ENCODE measurements at places on chromosomes 13 and 19.

- peak; percentile 71 for DNase-seq
Observed at GRCh38 chr19:13784731-13785452, 10.4 kb upstream of the ZSWIM4 start.

- DNase-seq: no peak
Observed at GRCh38 chr13:45809801-45810394, 41.7 kb downstream of the SIAH3 start.

DNA sequence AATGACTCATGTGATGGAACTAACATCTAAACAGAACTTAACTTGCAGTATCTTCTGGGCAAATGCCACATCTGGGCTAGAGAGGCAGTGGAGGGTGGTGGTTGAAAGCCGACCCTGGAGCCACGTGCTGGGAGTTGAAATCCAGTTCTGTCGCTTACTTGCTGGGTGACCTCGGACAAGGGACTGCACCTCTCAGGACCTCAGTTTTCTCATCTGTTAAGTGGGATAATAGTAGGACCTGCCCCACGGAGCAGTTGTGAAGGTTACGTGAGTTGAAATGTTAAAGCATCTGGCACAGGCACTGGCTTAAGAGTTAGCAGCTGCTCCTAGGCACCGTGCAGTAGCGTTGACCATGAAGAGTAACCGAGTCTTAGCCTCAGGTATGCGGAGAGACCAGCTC lies 76.1 kb downstream of the SIPA1L3 start:
- DNase-seq: no peak

GRCh38 chr13:48233889-48234488 lies 983 bp downstream of the ITM2B start:
- DNase-seq: peak; percentile 82

DNA sequence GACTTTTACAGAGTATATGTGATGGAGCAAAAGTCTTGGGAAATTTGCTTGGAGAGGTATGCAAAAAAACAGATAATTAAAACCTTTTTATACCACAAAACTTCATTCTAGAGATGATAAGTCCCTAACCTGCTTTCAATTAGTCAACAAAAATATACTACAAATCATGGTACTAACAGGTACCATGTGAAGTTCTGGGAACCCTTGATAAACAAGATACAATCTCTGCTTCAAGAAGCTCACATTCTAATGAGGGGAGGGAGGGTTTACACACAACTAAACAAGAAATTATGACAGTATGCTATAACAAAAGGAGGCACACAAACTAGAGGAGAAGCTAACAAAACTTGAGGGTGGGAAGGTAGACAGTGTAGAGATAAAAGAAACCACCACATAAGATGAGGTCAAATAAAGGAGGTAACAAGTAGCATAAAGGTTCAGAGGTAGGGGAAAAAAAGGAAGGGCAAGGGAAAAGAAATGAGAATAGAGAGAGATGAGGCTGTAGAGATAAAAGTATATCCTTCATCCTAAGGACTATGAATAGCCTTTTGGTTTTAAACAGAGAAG lies 91.4 kb downstream of the MYCBP2 start:
- no peak for DNase-seq

DNA sequence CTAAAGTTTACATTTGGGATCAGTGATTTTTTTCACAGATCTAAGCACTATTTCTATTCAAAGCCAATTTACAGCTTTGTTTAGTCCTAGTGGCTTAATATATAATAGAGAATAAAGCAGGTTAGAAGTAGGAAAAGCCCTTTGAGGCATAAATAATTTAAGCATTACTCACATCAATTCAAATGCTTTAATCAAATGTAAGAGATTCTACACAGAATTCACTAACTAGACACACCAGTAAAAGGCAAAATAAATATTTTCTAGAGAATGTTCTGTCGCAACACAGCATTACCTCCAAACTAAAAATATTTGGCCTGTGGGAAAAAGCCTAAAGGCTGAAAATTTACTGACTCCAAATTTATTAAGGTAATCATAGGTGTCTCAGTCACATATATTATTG lies 31.3 kb downstream of the KCTD12 start:
- DNase-seq: no peak

DNA sequence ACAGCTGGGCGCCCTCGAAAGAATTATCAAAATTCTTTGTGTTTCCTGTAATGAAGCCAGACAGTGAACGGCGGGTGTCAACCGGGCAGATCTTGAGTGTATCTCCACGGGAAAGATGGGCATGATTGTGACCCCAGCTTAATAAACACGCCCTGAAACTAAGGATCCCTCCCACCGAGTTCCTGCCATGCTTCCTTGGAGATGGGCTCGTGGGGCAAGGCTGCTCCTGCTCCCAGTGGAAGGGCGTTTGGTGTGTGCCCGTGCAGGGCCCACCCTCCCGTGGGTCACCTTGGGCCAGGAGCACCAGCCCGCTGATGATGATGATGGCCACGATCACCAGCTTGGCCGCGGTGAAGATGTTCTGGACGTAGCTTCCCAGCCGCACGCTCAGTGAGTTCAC lies 7.4 kb downstream of the SLC7A9 start:
- DNase-seq: no peak

DNA sequence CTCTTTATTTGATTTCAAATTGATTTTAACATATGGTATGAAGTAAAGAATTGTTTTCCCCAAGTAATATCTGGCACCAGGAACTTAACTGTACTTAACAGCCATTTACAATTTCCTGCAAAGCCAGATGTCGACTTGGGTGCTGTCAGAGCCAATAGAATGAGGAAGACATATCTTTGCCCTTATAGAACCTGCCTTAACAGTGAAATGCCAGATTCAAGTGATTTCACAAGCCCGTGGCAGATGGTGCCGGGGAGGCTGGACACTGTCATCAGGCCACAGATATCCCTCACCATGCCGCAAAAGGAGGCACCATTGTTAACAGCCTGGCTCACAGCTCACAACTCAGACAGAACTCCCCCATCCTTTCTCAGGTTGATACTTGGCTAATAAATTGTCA lies 48.7 kb downstream of the ESD start:
- DNase-seq: no peak

DNA sequence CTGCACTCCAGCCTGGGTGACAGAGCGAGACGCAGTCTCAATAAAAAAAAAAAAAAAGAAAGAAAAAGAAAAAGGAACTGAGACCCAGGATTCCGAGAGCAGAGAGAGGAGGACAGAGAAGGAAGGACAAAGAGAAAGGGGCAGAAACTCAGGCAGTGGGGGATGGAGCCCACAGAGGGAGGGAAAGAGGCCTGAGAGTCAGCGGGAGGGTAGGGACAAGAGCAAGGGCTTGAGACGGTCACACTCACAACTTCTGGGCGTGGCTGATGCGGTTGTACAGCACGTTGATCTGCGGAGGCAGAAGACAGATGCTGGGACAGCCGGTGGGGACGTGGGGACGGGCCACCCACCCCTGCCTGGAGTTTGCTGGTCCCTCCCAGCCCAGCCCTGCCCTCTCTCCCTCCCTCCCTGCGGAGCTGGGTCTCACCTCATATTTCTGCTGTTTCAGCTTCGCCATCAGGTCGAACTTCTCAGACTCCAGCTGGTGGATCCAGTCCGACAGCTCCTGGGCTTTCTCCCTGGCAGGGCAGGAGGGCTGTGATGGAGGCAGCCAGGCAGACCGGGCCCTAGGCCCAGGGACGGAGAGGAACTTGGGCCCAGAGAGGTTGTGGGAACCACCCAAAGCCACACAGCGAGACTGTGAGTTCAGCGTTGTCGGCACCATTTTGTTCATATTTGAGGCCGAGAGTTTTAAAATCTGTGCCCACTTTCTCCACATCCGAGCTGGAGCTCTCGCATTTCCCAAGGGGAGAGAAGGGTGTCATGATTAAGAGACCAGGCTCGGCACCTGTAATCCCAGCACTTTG lies 15.2 kb downstream of the TNNT1 start:
- DNase-seq: no peak

GRCh38 chr19:50558039-50558438 lies 10.2 kb downstream of the LRRC4B start:
- DNase-seq: no peak

GRCh38 chr13:60051754-60052285 lies 111.9 kb downstream of the DIAPH3 start:
- no peak for DNase-seq

DNA sequence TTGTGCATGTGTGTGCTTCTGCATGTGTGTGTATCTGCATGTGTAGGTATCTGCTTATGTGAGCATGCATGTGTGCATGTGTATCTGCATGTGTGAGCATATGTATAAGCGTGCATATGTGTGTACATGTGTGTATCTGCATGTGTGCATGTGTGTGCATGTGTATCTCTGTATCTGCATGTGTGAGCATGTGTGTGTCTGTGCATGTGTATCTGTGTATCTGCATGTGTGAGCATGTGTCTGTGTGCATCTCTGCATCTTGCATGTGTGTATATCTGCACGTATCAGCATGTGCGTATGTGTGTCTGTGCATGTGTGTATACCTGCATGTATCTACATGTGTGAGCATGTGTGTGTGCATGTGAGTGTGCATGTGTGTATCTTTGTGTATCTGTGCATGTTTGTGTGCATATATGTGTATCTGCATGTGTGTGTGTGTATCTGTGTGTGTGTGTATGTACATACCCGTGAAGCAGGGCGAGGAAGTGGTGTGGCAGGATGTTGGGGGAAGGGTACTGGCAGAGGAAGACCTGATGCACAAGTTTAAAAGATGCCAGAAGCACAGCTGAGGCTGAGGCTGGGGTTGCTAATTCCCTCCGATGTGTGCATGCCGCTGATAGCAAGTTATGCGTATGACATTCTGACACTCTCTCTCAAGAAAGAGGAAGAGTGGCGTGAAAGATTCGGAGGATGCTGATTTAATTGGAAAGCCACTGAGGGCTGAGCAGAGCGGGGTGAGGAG lies 64.2 kb downstream of the TEX29 start:
- no peak for DNase-seq

DNA sequence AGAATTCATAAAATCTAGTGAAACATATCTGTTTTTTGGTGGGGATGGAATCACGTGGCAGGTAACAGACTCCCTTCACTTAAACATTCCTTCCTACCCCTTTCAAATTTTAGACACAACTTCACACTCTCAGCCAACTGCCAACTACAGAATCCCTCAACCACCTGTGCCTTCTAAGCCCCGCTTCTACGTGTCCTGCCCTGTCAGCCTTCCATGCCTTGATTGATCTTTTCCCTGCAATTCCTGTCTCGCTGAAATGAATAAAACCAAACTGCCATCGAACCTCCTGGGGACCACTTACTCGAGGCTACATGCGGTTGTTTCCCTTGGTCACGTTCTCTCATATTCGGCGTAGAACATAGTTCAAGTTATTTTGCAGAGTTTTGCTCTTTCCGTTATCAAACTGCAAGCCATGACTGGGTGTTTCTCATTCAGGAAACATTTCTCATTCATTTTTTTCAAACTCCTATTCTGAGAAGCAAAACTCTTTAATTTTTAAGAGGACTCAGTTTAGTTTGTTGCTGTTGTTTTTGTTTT lies 1.1 kb downstream of the ZNF625 start:
- DNase-seq: no peak

- no peak for DNase-seq
Observed at GRCh38 chr19:11138601-11139300, 16.8 kb downstream of the SPC24 start.

DNA sequence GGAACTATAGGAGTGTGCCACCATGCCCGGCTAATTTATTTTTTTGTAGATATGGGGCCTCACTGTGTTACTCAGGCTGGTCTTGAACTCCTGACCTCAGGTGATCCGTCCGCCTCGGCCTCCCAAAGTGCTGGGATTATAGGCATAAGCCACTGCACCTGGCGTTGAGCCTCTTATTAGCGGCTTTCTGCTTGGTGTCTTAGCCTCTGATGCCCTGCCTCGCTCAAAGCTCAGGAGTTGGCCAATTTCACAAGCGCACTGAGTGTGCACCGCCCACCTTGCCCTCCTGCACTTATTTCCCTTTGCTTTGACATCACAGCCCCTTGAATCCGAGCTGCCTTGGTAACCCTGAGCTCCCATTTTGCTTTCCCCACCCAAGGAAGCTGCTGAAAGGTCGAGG lies 10.1 kb downstream of the YIPF2 start:
- no peak for DNase-seq

DNA sequence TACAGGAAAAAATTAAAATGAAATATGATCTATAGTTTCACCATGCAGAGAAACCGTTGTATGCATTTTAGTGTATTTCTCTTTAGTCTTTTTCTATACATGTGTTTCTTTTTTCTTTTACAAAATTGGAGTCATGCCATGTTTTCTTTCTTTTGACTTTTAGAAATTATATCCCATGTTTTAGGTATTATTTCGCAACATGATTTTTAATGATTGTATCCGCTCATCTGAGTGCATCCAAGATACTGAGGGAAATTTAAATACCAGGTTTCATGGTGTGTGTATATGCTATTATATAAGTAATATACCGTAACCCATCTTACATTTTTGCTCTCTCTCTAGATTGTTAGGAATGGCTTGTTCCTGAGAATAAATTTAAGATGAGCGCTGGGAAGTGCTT lies 82.3 kb downstream of the GPR12 start:
- no peak for DNase-seq

DNA sequence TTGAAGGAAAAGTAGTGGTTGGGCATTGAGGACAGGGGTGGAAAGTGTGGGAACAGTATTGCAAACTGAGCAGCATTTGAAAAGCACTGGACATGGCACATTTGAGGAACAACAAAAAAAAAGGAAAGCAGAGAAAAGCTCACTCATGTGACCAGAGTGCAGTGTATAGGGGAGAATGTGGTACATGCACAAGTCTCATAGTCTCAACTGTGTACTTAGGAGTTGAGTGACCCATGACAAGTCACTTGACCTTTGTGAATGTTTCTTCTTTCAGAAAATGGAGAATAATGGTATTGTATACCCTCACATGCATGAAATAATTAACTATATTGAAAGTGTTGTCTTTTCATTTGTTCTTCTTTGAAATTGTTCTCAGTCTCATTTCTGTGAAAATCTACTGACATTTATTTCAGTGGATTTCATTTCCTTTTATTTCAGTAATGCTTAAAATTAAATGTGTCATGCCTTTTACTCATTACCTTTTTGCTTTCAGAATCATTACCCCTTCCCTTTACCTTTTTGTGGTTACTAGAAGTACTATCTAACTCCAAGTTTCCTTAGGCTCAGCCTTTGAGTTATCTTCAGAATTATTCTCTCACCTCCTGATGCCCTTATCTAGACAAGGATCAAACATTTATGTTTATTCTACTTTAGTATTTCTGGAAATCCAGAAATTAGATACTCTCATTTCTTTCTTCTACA lies 79.1 kb upstream of the MLNR start:
- no peak for DNase-seq

GRCh38 chr19:29953352-29954247 lies 11.6 kb downstream of the URI1 start:
- DNase-seq: no peak

DNA sequence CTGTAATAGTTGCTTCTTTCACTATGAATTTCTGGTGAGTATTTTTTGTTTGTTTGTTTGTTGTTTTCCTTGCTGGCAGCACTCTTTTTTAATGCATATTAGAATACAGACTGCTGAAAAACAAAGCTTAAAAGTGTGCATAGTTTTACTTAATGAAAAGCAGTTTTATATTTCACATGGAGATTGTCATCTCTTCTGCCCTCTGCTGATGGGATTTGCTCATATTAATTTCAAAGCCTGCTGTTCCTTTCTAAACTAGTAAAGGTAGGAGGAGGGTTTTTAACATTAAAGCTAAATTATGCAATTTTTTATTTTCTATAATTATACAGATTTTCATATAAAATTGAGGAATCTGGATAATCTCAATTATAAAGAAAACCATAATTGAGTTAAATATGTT lies 692.6 kb upstream of the SLITRK1 start:
- DNase-seq: no peak

All from hematopoietic multipotent progenitor cell treated with erythropoietin and hydrocortisone succinate and interleukin-3 and kit ligand, for 17 days (in vitro differentiated cells).